Stimulated activated CD4-positive, alpha-beta T cell treated with anti-CD3 and anti-CD28 coated beads, Interleukin-12 subunit alpha, Interleukin-12 subunit beta, amount 100 ng/mL, for 48 hours (primary cell): ENCODE measurements at places on chromosomes 5 and 9.
A peak's percentile ranks its signal among the peaks of the same experiment; 100 is the strongest.

- DNase-seq = no peak
Measured at GRCh38 chr5:9198394-9198793, 347.5 kb downstream of the SEMA5A start.

DNA sequence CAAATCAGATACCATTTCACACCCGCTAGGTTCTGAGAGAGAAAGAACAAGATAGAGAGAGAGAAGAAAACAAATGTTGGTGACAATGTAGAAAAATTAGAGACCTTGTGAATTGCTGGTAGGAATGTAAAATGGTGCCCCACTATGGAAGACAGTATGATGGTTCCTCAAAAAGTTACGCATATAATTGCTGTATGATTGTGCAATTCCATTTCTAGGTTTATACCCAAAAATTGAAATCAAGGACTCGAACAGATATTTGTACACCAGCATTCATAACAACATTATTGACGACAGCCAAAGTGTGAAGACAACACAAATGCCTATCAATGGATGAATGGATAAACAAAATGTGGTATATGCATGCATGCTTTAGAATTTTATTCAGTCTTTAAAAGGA is 74.5 kb upstream of the MAP3K1 start:
- DNase-seq = no peak

- DNase-seq = no peak
Measured at GRCh38 chr9:137294091-137294680, 7.9 kb downstream of the NRARP start.

- no peak for DNase-seq
Measured at GRCh38 chr5:97929383-97929782, 746.3 kb upstream of the RIOK2 start.

GRCh38 chr5:96868603-96869371 is 7.5 kb upstream of the ERAP2 start:
- no peak for DNase-seq

DNA sequence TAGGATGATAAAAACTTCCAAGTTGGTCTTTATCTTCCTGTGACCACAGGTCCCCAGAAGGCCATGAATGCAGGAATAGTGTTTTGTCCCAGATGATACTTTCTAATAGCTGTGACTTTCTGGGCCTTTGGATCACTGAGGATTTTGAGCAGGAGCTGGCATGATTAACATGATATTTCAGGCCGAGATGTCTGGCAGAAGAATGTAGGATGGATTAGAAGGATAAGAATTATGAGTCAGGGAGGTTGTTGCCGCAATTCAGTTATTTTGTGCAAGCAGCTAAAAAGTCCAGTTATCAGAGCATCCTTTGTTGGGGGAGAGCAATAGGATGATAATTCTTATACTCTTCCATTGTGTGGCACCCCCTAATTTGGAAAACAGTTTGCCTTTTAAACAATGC is 189.7 kb downstream of the PSAT1 start:
- DNase-seq = no peak

DNA sequence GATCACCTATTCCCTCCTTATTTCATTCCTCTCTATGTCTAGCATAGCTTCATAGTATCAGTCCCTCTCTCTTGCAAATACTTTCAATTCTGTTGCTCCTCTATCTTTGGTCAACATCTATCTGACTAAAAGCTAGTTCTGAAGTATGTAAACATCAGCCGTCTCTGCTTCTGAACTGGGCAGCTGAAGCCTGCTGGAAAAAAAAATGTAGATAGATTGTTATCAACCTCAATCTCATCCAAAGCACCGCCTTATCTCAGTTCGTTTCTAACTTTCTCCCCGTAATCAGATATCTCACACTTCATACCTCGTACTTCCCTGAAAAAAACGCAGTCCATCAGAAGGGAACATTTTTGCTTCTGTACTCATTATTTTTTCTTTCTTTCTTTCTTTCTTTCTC is 4.5 kb upstream of the SEMA6A start:
- DNase-seq = no peak

- no peak for DNase-seq
Measured at GRCh38 chr5:169006842-169007790, 293.8 kb downstream of the SLIT3 start.

GRCh38 chr5:132586063-132586462 is 29.3 kb downstream of the RAD50 start:
- DNase-seq = no peak

GRCh38 chr5:59099270-59099994 is 516.6 kb downstream of the RAB3C start:
- DNase-seq = peak; percentile 3
